Memory B cell (primary cell): ENCODE measurements at places on chromosomes 3 and 15.

- DNase-seq: no peak
Measured at GRCh38 chr3:2656806-2657777, 453.1 kb downstream of the IL5RA start.

DNA sequence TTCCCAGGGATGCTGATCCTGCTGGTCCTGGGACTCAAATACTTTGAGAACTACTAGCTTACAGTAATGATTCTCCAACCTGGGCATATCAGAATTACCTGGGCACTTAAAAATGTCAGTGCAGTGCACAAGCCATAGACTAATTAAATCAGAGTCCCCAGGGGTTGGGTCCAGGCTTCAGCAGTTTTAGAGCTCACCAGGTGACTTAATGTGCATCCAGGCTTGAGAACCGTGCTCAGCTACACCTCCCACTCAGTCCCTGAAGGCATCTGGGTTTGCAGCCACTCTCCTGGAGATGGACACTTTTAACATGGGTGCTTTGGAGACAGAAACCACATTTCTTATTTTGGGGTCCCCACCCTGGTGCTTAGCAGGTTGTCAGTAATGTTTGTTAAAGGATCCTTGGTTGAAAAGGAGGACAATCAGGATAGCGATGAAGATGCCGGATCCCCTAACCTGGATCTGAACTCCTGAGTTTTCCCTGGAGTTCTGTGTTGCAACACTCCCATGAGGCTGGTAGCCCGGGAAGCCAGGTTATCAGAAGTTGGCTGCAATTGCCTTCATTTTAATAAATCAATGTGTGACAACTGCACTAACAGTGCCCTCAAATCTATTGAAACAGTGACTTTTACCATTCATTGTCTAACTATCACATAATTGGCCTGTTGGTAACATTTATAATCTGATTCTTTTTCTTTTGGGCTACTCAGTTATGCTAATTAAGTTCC, 48.1 kb downstream of the BFSP2 start:
- no peak for DNase-seq

- no peak for DNase-seq
Measured at GRCh38 chr3:179236669-179237301, 14.1 kb downstream of the KCNMB3 start.

- DNase-seq: no peak
Measured at GRCh38 chr15:101669744-101670143, 17.6 kb upstream of the TM2D3 start.

DNA sequence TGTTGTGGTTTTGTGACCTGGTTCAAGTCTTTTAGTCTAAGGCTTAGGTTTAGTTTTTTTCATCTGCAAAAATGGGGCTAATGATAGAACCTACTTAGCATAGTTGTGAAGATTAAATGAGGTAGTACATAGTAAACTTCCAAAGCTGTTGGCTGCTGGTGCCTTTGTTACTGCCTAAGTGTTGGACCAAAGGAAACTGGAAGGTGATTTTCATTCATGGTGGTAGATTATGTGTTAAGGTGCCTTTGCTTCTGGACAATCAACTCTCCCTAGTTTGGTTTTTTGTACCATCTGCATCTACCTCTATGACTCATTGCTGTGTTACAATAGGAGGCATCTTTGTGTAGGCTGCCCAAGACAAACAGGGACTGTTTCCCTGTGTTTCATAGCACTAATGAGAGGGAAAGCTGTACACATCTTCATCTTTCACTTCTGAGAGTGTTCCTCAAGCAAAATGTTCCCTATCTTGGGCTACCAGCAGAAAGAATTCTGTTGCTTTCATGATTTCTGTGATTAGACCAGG, 3.2 kb downstream of the MAP2K1 start:
- DNase-seq: no peak

GRCh38 chr15:85010386-85011159, 28.9 kb downstream of the PDE8A start:
- DNase-seq: no peak

DNA sequence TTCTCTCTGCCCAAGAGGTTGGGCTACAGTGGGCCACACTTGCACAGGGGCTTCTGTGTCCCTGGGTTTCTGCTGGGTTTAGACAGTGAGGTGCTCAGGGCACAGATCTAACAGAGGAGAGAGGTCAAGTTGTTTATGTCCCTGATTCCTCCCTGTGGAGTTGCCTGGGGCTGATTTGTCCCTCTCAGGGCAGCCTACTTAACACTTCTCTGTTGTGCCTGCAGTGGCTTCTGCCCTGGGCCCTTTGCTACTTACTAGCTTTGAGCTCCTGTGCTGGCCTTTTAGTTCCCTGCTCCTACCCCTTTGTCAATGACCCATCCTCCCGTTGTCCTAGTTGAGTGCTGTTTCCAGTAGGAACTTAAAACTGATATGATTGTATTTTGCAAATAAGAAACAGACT, 114.0 kb upstream of the RGMA start:
- DNase-seq: no peak

GRCh38 chr3:108959017-108959416, 5.3 kb upstream of the GUCA1C start:
- no peak for DNase-seq

- DNase-seq: no peak
Measured at GRCh38 chr15:87021751-87022150, 942.1 kb downstream of the AGBL1 start.

GRCh38 chr15:96346409-96346970, 16.0 kb downstream of the NR2F2 start:
- DNase-seq: no peak

DNA sequence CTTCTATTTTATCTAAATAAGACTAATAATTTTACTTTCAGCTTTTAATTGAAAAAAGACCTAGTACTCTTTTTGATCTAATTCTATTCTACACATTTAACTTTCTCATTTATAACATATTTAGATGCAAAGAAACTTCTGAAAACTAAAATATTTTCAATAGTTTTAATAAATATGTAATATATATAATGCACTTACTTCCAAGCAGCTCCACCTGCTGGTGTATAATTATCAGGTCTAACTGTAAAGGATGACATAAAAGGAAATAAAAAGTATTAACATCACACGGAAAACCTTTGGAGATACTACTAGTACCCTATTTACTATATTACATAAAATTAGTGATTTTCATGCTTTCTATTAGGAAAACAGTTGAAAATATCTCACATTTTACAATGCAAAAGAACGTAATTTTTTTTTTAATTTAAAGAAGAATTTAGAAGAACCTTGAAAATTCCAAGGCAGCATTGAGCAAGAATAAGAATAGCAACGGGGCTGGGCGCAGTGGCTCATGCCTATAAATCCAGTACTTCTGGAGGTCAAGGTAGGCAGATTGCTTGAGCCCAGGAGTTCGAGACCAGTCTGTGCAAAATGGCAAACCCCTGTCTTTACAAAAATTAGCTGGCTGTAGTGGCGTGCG, 10.2 kb downstream of the PLSCR5 start:
- DNase-seq: no peak

GRCh38 chr3:159187706-159188105, 385.9 kb downstream of the MFSD1 start:
- DNase-seq: no peak

DNA sequence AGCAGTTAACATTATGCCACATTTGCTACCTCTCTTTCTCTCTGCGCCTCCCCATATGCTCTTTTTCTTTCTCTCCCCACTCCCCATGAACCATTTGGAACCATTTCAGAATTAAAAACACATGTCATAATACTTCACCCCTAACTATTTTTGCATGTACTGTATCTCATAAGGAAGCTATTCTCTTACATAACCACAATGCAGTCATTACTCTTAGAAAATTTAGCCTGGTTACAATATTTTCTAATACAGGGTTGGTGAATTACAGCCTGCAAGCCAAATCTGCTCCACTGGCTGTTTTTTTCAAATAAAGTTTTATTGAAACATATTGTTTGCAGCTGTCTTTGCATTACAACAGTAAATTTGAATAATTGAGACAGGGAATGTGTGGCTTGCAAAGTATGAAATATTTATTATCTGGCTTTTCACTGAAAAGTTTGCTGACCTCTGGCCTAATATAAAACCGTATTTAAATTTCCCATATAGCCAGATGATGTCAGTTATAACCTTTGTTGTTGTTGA, 62.8 kb downstream of the SGO1 start:
- no peak for DNase-seq

GRCh38 chr3:98986073-98986472, 84.6 kb upstream of the DCBLD2 start:
- no peak for DNase-seq

DNA sequence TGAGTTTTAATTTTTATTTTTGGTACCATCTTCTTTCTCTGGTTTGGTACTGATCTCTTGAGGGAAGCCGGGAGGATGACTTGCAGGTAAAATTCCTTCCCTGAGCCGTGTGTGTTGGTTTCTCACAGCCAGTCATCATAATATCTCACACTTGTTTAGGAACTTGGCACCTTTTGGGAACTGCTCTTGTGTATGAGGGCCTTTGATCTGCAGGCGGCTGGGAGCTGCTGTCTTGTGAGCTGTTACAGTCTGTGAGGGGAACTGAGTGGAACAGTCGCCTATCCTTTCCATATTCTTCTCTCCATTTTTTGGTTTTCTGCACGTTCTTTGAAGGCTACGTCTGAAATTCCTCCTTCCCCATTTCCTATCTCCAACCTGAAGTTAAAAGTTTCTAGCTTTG, 75.2 kb downstream of the CACNA2D3 start:
- DNase-seq: no peak

DNA sequence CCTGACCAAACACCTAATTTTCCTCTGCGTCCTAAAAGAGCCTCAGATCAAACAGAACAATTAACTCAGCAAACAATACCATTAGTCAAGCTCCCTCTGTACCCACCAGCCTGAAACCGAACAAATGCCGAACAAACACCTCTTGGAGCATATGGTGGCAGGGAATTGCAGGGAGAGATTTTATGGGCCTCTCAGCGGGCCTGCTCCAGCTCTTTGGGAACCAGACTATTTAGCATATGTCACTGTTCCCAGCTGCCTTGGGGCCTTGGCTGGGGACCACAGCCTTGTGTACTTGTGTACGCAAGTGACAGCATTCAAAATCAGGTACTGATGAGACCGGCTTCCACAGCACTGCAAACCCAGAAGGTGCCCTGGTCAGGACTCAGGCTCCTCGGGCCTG, 388.8 kb upstream of the PPP2R3A start:
- no peak for DNase-seq

DNA sequence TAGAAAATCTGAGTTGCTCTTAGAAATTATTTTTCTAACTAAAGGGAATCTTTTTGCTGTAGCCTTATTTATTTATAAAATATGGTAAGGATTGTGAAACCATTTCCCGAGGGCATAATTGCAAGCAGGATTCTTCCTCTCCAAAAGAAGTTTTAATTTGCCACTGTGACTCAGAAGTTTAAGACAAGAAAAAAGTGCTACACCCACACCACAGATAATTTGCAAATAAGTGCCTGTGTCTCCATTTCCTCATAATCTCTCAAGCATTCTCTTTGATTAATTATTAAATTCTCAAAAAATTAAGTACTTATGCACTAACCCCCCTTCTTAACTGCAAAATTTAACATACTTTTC, 43.6 kb downstream of the RASA2 start:
- DNase-seq: no peak

DNA sequence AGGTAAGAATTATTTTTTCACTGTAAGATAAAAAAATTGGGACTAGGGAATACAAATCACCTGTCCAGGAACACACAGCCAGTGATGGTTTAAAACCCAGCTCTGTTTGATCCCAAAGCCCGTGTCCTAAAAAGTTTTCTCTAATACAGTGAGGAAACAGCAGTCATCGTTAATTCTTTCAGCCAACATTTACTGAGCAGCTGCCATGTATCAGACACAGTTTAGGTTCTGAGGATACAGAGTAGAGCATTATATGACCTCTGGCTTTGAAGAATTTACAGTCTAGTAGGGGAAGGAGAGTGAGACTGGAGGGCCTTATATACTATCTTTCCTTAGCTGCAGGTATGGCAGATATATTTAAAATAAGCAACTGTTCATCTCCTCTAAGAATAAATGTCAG, 82.7 kb downstream of the KCNMB2 start:
- DNase-seq: no peak

- no peak for DNase-seq
Measured at GRCh38 chr3:46897829-46898320, 20.4 kb downstream of the PTH1R start.

DNA sequence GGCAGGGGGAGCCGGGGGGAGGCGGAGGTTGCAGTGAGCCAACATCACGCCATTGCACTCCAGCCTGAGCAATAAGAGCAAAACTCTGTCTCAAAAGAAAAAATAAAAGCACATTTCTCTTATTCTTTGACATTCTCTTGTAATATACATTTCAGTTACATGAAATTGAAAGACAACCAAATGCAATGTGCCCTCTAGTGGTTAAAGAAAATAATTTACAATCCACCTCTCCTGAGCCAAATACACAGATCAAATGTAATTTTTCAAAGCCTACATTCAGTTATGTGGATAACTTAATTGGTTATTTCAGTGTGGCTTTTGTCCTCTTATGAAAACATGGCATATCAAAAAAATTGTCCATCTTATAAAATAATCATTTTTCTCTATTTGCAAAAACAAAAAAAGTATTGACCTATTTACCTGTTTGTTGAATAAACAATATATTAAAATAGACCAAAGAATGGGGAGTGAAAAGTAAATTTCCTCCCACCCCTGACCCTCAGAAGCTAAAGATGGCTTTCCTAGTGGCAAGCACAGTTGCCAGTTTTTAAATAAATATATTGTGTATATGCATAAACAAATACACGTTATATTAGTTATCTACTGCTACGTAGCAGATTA, 14.2 kb upstream of the U2SURP start:
- no peak for DNase-seq

DNA sequence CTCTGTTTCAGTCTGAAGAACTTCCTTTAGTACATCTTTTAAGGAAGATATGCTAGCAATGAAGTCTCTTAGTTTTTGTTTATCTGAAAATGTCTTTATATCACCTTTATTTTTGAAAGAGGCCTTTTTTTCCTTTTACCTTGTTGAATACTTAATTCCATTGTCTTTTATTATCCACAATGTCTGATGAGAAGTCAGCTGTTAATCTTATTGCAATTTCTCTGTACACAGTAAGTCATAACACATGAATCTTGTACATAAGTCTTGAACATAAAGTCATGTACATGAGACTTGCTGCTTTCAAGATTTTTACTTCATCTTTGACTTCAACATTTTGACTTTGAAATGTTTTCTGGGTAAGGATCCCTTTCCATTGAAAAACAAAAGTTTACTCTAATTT, 424.3 kb upstream of the ATP10A start:
- DNase-seq: no peak

GRCh38 chr3:51974277-51974962, 444 bp upstream of the ABHD14A start:
- no peak for DNase-seq
